ENCODE measurements at places on chromosomes 1 and 21. TPM values are rescaled to one million over a fixed set of nuclear protein-coding genes. Genes with fewer than 3 reads are reported as not detected.

The AADACL3 gene
- total RNA-seq: not detected

The RPL11 gene
- total RNA-seq: 745 TPM

The PLA2G2D gene
- total RNA-seq: not detected

The PIGR gene
- total RNA-seq: not detected
